ENCODE measurements at places on chromosomes 13 and 19.

- DNase-seq: no peak
Observed at GRCh38 chr13:37403776-37404527, 194.6 kb downstream of the POSTN start.

GRCh38 chr19:19297759-19298158, 22.6 kb downstream of the SUGP1 start:
- no peak for DNase-seq

DNA sequence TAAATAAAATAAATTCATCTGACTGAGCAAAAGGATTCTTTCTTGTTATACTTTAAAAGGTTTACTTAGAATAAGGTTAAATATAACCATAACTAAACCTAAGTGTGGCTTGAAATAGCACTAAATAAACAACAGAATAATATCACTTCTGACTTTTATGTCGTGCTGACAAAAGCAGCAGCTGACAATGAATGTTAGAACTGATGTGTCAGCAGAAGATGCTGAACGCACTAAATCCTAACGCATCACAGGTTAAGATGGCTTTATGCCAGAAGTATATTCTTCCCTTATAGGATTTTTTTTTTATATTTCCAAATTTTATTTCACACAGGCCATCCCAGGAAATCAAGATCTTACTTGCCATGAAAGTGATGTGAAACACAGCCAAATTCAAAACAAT, 558.3 kb upstream of the NBEA start:
- no peak for DNase-seq

DNA sequence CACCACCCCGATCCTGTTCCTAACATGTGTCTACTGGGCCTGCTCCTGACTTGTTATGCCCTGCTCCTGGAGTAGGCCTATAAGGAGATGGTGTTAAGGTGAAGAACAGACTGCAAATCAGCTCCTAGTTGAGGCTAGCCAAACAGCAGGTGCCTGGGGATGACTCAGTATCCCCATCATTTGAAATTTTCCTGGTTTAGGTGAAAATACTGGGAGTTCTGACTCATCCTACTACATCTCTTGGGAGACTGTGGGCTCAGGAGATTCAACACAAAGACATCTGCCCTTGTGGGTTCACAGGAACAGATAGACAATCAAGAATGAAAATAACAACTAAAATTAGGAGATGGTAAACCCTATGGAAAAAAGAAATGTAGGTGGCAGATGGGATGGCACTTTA, 41.2 kb downstream of the BRD4 start:
- DNase-seq: no peak

GRCh38 chr13:43516401-43516833, 270.4 kb downstream of the ENOX1 start:
- DNase-seq: no peak

- no peak for DNase-seq
Observed at GRCh38 chr13:93926425-93926824, 553.1 kb downstream of the DCT start.

DNA sequence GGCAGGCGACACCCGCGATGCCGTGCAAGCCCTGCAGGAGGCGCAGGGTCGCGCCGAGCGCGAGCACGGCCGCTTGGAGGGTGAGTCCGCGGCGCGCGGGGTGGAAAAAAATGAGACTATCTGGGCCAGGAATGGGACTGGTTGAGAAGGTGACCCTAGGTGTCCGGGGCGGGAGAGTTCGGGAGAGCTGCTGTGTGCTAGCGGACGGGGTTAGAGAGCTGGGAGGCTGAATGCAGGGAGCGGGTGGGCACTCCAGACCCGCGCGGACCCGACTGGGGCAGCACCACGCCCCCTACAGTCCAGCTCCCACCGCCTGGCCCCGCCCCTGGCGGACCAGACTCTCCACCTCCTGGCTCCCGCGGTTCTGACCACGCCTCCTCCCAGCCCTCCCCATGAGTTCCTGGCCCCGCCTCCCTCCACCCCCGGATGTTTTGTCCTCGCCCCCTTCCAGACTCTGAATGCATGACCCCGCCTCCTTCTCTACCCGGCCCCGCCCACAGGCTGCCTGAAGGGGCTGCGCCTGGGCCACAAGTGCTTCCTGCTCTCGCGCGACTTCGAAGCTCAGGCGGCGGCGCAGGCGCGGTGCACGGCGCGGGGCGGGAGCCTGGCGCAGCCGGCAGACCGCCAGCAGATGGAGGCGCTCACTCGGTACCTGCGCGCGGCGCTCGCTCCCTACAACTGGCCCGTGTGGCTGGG, 1.5 kb downstream of the CLEC11A start:
- peak; percentile 99 for DNase-seq

DNA sequence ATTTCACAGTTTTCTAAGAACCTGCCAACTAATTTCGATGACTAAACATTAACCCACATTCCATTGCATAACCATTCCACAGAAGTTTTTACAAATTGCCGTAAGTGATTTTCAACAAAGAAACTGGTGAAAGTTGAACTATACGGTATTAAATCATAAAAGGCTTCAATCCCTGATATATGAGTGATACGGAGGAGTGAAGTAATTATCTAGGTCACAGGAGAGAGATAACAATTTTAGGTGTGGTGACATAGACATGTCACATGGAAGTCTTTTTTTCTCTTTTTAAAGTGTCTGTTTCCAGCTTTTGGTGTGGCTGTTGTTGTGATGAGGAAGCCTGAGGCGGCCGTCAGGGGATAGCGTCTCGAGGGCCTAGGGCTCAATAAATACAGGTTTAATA, 29.4 kb downstream of the TBC1D4 start:
- no peak for DNase-seq

DNA sequence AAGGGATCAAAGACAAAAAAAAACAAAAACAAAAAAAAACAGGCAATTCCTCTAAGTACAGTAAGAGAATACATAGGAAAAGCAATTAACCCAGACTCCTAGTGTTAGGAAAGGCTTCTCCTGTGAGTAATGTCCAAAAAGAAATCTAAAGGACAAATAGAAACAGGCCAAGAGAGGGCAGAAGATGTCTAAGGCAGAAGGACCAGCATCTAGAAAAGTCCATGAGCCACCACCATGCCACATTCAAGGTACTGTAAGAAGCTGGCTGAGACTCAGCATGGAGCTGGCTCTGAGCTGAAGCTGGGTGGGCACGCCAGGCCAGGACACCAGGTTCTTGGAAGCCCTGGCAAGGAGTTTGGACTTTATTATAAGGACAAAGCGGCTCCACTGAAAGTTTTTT, 118.1 kb upstream of the FRY start:
- no peak for DNase-seq

DNA sequence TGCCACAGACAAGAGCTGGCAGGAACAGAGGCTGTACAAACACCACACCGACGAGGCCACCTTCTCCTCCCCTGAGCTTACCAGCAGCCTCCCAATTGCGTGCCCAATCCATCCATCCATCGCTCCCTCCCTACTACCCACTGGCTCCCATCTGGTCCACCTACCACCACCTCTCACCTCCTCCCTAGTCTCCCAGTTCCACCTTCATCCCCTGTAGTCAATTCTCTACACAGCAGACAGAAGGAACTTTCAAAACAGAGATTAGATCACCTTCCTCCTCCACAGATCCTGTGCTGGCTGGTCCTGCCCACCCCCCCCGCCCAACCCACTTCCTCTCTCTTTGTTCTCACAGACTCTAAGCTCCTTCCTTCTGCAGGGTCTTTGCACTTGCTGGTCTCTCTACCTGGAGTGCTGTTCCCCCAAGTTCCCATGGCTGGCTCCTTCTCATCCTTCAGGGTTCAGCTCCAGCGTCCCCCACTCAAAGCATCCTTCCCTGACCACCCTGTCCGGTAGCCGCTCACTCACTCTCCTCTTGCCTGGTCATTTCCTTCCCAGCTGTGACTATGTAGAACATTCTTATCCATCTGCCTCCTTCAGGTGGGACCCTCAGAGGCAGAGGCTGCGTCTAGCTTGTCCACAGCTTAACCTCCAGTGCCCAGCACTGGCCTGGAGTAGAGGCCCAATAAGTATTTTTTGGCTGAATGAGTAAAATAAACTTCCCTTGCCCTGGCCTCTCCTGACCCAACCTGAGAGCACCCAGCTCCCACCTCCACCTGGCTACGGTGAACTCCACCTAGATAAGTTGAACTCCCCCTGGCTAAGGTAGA, 23.0 kb downstream of the PIN1 start:
- no peak for DNase-seq

DNA sequence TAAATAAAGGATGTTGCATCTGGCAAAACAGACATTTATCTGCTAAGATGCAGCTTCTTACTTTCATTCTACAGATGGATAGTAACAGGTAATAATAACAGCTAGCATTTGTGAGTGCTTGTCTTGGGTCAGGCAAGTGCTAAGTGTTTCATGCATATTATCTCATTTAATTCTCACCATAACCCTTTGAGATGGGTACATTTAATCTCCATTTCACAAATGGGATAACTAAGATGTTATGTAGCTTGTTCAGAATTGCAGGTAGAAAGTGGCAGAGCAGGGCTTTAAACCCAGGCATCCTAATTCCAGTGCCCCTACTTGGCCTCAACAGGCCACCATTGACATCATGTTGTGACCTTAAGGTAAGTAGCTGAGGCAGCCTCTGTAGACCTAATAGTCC, 69.8 kb downstream of the LMO7 start:
- no peak for DNase-seq

- DNase-seq: no peak
Observed at GRCh38 chr13:100836711-100837110, 162.1 kb upstream of the TMTC4 start.

DNA sequence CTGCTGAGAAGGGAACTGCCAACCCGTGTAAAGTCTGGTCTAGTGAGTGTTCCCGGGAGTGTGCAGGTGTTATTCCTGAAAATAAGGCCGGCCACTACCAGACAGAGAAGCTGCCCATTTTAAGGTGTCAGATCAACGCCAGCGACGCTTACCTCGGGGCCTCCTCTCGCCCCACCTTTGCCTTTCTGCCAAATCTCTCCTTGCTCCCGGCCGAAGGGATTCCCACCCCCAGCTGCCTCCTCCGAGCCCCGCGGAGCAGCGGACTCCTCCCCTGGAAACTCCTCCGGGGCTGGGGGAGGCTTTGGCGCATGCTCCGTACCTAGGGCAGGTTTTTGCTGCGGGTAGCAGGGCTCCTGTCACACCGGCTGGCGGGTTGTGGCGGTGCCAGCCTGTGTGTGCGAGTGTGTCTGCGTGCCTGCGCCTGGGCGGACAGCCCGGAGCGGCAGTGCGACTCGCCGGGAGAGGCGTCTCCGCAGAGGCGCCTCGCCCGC, at the start of gene HS6ST3:
Gene HS6ST3 (plus strand): TSS at position 359 of the 491 bp plus-strand sequence.
- DNase-seq: no peak

DNA sequence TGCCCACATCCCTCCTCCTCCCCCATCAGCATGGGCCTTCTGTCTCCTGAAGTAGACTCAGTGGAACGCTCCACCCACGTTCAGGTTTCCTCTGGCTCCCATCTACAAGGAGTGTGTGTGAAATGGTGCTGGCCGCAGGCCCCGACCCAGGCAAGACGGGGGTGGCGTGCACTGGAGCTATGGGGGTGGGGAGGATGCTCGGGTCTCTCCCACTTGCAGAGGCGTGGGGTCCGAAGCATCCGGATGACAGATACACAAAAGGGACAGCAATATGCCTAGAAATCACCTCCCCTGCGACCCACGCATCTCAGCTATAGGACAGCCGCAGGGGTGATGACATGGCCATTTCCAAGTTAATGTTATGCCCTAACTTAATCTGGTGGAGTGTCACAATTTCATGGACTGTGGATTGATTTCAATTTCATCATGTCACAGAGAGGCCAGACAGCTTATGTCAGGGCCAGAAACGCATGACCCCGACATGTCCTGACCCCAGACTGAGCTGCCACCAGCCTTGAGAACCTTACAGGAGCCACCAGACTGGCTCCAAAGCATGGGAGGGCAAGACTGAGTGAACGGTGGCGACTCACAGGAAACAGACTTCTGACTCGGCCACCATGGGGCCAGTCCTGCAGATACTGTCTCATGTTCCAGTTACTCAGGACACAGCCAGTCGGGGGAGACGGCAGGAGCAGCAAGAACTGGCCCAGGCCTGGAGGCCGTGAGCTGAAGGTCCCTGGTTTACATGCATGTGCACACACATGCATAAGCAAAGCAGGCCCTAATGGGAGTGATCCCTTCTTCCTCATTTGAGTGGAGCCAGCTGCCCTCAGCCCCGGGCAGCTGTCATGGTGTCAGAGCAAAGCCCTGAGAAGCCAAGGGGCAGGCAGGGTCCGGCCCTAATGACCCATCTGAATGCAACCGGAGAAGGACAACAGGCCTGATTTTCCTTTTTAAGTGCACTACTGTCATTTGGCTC, 82.2 kb downstream of the SLC7A1 start:
- DNase-seq: no peak

DNA sequence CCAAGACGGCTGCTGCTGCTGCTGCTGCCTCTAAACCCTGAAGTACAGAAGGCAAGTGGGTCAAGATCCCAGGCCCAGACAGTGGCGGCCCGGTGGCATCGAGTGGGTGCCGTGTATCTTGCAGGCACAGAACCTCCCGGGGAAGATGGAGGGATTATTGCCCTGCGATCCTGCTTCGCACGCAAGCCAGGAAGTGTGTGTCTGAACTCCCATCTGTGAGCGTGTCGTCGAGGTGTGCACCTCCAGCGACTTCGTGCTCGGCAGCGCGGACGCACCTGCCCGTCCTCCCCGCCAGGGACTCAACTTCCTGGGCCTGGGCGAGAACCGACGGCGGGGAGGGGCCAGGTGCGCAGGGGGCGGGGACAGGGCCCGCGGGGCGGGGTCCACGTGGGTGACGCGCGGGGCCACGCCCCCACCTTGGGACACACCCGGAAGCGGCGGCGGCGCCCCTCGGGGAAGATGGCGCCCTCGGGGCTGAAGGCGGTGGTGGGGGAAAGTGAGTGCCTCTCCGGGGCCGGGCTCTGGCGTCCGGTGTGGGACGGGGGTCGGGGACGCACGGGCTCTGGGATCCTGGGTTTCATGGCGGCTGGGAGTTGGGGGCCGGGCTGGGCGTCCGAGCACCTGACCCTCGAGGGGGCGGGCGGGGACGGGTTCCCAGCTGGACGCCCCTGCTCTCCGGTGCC, at the start of gene STXBP2:
Gene STXBP2 (plus strand): TSS at position 420 of the 683 bp plus-strand sequence. CDS start 40 bp downstream, at position 460.
- DNase-seq: peak; percentile 97

DNA sequence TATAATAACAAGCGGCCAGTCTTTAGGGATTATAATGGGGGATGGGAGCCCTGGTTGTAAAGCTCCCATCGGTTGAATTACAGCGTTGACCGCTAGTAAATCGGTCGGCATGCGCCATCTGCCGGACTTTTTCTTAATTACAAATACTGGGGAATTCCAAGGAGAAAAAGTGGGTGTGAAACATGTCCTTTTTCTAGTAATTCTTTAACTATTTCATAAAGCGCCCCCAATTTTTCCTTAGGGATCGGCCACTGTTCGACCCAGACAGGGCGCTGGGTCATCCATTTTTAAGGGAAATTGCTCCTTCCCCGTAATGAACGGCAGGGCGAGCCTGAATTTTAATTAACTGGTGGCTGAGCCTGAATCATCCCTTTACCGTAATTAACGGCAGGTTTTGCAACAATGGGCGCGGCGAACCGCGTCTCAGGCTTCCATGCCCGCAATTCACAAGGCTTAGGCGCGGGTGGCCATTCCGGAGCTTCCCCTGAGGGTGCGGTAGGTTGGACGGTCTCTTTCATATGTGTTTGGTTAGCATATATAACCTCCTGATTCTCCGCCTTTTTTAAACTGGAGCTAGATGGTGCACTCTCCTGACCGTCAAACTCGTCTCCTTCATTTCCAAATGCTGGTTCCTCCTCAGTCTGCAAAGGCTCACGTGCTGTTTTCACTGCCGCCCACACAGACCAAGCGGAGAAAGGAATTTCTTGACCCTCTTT, 30.2 kb upstream of the EVI5L start:
- DNase-seq: peak; percentile 88

GRCh38 chr19:38227287-38228004, 3.4 kb upstream of the DPF1 start:
- DNase-seq: no peak

GRCh38 chr13:79245937-79246577, 160.0 kb downstream of the RBM26 start:
- no peak for DNase-seq
